ENCODE measurements at places on chromosomes 1 and 21. TPM values are rescaled to one million over a fixed set of nuclear protein-coding genes. Genes with fewer than 3 reads are reported as not detected.

DNA sequence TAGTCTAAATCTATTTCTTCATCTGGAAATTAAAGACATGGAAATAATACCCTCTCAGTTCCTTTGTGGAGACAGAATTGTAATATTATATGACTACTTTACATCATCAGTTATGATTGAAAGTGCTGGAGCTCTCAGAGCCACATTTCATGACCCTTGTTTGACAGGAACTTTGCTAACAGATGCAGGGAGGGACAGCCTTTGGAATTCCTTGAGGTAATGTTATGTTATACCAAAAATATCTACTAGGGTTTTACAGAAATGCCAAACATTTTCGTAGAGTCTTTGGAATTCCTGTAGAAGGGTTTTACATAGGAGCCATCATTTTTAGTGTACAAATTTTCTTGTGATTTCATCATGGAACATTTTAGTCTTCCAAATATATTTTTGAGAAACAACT is 57.4 kb upstream of the ADAMTS5 start:
- H3K27ac ChIP-seq = no peak overlapping the region
- no peaks in the 10 kb centered on the region for H3K27me3 ChIP-seq

DNA sequence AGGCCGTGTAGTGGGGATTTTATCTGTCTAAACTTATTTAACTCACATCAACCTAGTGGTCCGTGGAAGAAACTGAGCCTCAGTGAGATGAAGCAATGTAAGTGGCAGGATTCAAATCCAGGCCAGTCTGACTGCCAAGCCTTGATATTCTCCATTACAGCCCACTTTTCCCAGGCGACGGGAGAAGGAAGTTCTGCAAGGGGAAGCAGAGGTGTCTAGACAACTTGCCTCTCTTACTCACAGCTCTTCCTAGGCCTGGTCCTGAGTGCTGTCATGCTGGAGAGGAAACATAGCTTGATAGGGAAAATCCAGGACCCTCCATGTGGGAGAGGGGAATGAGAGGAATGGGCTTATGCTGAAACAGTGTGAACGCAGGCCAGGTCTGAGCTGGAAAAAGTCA is 9.1 kb downstream of the CTSE start:
- DNase-seq = no peak
- H3K27me3 ChIP-seq = no peaks in the 10 kb centered on the region
- H3K36me3 ChIP-seq = peaks cover 61% of the 10 kb centered on the region
- H3K4me3 ChIP-seq = no peak overlapping the region

DNA sequence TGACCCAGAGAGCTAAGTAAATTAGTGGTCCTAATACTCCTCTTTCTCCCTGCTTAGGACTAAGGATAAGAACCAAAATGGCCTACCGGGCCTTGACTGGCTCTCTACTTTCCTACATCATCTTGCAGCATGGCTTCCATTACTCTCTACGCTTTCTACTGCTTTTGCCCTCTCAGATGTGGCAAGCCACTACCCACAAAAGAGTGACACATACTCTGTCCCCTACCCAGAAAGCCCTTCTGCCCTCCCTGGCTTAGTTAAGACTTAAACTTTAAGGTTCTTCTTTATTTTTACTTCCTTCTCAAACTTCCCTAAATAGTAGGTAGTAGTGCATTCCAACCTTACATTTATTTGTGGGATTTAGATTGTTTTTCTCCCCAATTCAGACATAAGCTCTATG is 228.1 kb downstream of the TPR start:
- no peak overlapping the region for H3K27ac ChIP-seq
- no peak overlapping the region for H3K4me3 ChIP-seq

- H3K4me3 ChIP-seq = no peak overlapping the region
- H3K27ac ChIP-seq = no peak overlapping the region
- DNase-seq = no peak
Measured at GRCh38 chr1:177211231-177211630, 40.5 kb downstream of the BRINP2 start.

GRCh38 chr1:107413546-107413945 is 272.7 kb downstream of the NTNG1 start:
- no peak overlapping the region for H3K4me3 ChIP-seq
- no peak for DNase-seq
- no peaks in the 10 kb centered on the region for H3K4me1 ChIP-seq
- H3K36me3 ChIP-seq = no peaks in the 10 kb centered on the region

- peak overlapping the region; percentile 75 for H3K4me3 ChIP-seq
- peaks cover 60% of the 10 kb centered on the region for H3K27me3 ChIP-seq
- no peaks in the 10 kb centered on the region for H3K36me3 ChIP-seq
- H3K27ac ChIP-seq = no peak overlapping the region
Measured at GRCh38 chr1:205344066-205344928, 12.4 kb downstream of the KLHDC8A start.

DNA sequence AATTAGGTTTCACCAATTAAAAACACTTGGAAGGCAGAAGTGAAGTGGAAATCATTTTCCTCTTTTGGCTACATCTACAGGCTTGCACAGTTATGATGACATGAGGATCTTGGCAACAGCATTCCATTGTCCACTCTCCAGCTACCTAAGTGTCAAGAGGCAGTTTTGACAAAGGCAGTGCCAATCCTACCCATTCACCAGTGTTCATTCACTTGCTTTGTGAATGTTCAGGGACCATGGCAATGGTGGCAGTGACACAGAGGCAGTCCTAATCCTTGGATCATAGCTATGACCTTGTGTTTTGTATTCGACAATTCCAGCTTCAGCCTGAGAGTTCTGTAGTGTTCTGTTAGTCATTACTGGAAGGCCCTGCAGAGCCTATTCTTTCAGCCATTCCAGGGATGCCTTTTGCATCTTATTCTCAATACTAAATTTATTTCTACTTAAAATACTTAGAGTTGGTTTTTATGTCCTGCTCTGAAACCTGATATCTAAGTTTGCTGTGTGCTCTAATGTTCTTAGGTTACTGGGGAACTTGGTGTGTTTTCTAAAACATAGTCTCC is 36.7 kb downstream of the CRB1 start:
- H3K36me3 ChIP-seq = no peaks in the 10 kb centered on the region
- no peak overlapping the region for H3K4me3 ChIP-seq
- no peaks in the 10 kb centered on the region for H3K27me3 ChIP-seq
- no peak for DNase-seq
- H3K4me1 ChIP-seq = peaks cover 26% of the 10 kb centered on the region
- H3K27ac ChIP-seq = no peak overlapping the region

GRCh38 chr1:116130356-116130755 is 19.2 kb downstream of the MAB21L3 start:
- H3K27ac ChIP-seq = no peak overlapping the region
- H3K4me1 ChIP-seq = peaks cover 12% of the 10 kb centered on the region
- H3K27me3 ChIP-seq = peaks cover 13% of the 10 kb centered on the region
- H3K36me3 ChIP-seq = peaks cover 5% of the 10 kb centered on the region
- no peak overlapping the region for H3K4me3 ChIP-seq
- DNase-seq = no peak

- no peak for DNase-seq
- no peaks in the 10 kb centered on the region for H3K27me3 ChIP-seq
- no peaks in the 10 kb centered on the region for H3K36me3 ChIP-seq
- no peak overlapping the region for H3K27ac ChIP-seq
Measured at GRCh38 chr1:239731082-239731748, 344.8 kb downstream of the CHRM3 start.

DNA sequence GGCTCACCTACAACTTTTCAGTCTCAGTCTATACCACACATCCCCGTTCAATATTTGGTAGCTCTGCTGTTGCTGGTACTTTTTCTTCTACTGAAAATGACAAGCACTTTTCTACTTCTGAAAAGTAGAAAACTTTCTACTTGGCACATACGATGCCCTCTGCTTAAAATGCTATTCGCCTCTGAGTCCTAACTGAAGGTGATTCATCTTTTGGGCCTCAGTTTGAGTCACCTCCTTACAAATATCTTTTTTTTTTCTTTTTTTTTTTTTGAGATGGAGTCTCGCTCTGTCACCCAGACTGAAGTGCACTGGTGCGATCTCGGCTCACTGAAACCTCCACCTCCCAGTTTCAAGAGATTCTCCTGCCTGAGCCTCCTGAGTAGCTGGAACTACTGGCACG is 136.0 kb upstream of the CYYR1 start:
- H3K27me3 ChIP-seq = no peaks in the 10 kb centered on the region
- DNase-seq = no peak
- no peak overlapping the region for H3K27ac ChIP-seq

GRCh38 chr1:193785850-193786420 is 599.5 kb upstream of the B3GALT2 start:
- H3K27ac ChIP-seq = no peak overlapping the region
- DNase-seq = no peak
- H3K36me3 ChIP-seq = no peaks in the 10 kb centered on the region
- no peak overlapping the region for H3K4me3 ChIP-seq

- peaks cover 33% of the 10 kb centered on the region for H3K27me3 ChIP-seq
- no peak for DNase-seq
- no peaks in the 10 kb centered on the region for H3K36me3 ChIP-seq
- no peak overlapping the region for H3K4me3 ChIP-seq
- H3K4me1 ChIP-seq = no peaks in the 10 kb centered on the region
- no peak overlapping the region for H3K27ac ChIP-seq
Measured at GRCh38 chr1:22241811-22242210, 98.9 kb upstream of the WNT4 start.

DNA sequence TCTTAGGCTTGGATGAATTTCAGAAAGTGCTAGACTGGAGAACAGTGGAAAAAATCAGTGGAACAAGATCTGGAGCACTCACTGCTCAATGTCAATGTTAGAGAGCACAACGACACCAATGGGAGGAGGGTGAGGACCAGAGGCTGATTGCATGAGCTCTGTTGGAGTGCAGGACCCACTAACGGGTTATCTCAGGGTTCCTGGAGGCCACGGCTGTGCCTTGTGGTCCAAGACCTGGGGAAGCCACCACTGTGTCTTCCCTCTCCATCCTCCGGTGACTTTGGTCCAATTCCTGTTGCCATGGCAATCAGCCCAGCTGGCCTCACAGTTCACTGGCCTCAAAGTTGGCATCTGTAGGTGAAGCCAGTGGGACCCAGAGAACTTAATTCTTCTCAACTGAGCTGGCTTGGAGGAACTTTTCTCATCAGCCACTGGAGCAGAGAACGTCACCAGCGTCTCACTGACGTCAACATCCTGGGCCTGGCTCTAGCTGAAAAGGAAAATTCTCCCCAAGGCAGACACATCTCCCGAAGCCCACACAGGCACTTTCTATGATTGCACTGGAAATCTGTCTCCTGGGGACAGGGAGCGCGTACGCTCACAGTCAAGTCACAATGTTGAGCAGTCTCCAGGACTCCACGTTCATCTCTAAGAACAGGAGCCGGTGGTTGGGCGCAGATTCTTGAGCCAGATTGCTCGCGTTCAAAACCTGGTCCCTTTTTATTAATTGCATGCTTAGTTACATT is 21.9 kb upstream of the GPR157 start:
- H3K36me3 ChIP-seq = peaks cover 3% of the 10 kb centered on the region
- H3K27ac ChIP-seq = no peak overlapping the region
- H3K4me3 ChIP-seq = no peak overlapping the region
- peaks cover 2% of the 10 kb centered on the region for H3K4me1 ChIP-seq
- H3K27me3 ChIP-seq = no peaks in the 10 kb centered on the region

GRCh38 chr1:234841710-234842231 is 231.8 kb upstream of the IRF2BP2 start:
- no peaks in the 10 kb centered on the region for H3K27me3 ChIP-seq
- H3K36me3 ChIP-seq = no peaks in the 10 kb centered on the region
- DNase-seq = no peak
- H3K4me1 ChIP-seq = peaks cover 28% of the 10 kb centered on the region
- no peak overlapping the region for H3K27ac ChIP-seq
- H3K4me3 ChIP-seq = no peak overlapping the region

GRCh38 chr1:72006092-72006491 is 276.2 kb downstream of the NEGR1 start:
- no peaks in the 10 kb centered on the region for H3K27me3 ChIP-seq
- no peak overlapping the region for H3K27ac ChIP-seq
- H3K4me1 ChIP-seq = no peaks in the 10 kb centered on the region
- DNase-seq = no peak
- no peaks in the 10 kb centered on the region for H3K36me3 ChIP-seq

- no peak overlapping the region for H3K4me3 ChIP-seq
- H3K27me3 ChIP-seq = no peaks in the 10 kb centered on the region
- peaks cover 9% of the 10 kb centered on the region for H3K4me1 ChIP-seq
- H3K27ac ChIP-seq = no peak overlapping the region
- no peak for DNase-seq
Measured at GRCh38 chr1:193487722-193488121, 301.3 kb upstream of the B3GALT2 start.

GRCh38 chr1:86227026-86227425 is 70.5 kb upstream of the COL24A1 start:
- H3K4me3 ChIP-seq = no peak overlapping the region
- H3K36me3 ChIP-seq = no peaks in the 10 kb centered on the region
- no peak overlapping the region for H3K27ac ChIP-seq

- DNase-seq = no peak
- H3K36me3 ChIP-seq = no peaks in the 10 kb centered on the region
- no peak overlapping the region for H3K27ac ChIP-seq
- H3K4me1 ChIP-seq = no peaks in the 10 kb centered on the region
Measured at GRCh38 chr1:14626869-14627607, 28.6 kb downstream of the KAZN start.

DNA sequence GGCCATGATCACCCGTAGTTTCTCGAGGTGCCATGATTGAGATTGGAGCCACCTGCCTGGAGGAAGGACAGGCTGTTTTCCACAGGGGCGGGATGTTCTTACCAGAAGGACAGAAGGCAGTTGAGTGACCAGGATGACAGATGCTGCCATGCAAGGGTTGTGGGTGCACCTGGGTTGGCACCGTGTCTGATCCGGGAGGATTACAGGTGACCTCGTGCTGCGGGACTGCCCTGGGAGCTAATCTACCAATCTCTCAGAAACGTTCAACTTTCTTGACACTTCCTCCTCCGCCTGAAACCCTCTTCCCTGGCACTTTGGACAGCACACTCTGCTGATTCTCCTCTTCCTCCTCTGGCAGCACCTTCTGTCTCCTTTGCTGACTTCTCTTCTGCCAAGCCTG is 13.8 kb upstream of the SLC6A9 start:
- H3K27ac ChIP-seq = no peak overlapping the region
- peaks cover 41% of the 10 kb centered on the region for H3K4me1 ChIP-seq
- no peaks in the 10 kb centered on the region for H3K27me3 ChIP-seq
- no peak overlapping the region for H3K4me3 ChIP-seq
- no peak for DNase-seq

DNA sequence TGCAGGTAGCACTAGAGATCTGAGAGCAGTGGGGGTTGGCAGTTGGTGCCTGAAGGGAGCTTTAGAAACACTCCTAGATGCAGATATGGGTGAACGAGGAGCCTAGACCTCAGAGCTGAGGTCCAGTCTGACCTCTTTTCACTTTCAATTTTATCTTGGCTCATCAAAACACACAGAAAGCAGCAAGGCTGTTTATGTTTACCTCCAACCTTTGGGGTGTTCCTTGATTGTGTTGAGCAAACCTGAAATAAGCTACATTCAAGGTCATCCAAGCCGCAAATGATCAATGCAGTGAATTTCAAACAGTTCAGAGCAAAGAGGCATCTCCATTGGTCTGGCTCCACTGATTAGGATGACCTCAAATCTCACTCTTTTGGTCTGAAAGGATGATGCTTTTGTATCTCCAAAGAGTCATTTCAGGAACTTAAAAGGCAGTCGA is 1.3 kb downstream of the LY9 start:
- no peaks in the 10 kb centered on the region for H3K4me1 ChIP-seq
- no peak overlapping the region for H3K27ac ChIP-seq
- no peaks in the 10 kb centered on the region for H3K27me3 ChIP-seq

The IFNAR2 gene
- 25.5 TPM for total RNA-seq

The CFAP107 gene
- not detected for total RNA-seq

The RAVER2 gene
- 10.3 TPM for total RNA-seq

The USH2A gene
- not detected for total RNA-seq

The LCE1F gene
- total RNA-seq = not detected

The S100A8 gene
- total RNA-seq = not detected

The FDPS gene
- total RNA-seq = 410 TPM

The CHAF1B gene
- 16.0 TPM for total RNA-seq

All from Calu3 (cell line).